ENCODE measurements at places on chromosomes 11 and 22.
A peak's percentile ranks its signal among the peaks of the same experiment; 100 is the strongest.

DNA sequence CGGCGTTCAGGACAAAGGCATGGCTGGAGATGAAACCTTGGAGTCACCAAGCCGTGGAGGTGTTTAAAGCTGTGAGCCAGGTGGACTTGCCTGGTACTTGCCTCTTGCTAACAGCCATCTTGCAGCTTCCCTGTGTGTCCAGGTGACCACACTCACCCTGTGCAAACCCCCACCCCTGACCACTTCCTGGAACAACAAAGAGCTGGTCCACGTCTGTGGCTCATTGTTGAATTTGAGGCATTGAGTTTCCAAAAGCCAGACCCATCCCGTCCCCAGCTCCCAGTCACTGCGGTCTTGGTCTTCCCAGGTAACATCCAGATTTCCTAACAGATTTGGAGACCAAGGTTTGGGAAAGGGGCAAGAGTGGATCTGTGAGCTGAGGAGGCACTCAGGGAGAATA, 18.5 kb downstream of the DHCR7 start:
- DNase-seq: no peak

- DNase-seq: no peak
Observed at GRCh38 chr11:9573775-9574621, 528 bp downstream of the WEE1 start.

DNA sequence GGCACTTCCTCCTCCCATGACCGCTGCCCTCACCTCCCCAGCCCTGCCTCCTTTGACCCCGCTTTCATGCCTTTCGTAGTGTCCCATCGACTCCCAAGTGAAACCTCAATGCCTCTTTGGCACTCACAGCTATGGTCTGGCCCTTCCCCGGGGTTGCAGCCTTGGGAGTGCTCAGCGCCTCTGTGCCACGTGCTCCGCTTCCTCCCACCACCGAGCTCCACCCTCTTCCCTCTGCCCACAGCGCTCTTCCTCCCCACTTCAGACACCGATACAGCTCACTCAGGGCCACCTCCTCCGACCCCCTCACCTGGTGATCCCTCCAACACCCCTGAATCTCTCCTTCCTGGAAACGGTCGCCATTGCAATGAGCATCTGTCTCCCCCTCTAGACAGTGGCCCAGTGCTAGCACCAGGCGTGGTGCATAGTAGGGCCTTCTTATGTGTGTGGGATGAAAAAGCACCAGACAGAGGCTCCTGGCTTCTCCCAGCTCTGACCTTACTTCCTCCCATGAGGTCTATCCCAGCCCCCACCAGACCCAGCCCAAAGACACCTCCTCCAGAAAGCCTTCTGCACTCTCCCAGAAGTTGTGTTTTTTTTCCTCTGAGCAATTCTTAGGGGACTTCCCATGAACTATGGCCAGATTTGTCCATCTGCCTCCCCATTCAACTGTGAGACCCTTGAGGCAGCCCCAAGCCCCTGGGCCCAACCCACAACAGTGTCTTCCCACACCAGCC, 16.4 kb upstream of the SCGB1A1 start:
- DNase-seq: peak; percentile 58

DNA sequence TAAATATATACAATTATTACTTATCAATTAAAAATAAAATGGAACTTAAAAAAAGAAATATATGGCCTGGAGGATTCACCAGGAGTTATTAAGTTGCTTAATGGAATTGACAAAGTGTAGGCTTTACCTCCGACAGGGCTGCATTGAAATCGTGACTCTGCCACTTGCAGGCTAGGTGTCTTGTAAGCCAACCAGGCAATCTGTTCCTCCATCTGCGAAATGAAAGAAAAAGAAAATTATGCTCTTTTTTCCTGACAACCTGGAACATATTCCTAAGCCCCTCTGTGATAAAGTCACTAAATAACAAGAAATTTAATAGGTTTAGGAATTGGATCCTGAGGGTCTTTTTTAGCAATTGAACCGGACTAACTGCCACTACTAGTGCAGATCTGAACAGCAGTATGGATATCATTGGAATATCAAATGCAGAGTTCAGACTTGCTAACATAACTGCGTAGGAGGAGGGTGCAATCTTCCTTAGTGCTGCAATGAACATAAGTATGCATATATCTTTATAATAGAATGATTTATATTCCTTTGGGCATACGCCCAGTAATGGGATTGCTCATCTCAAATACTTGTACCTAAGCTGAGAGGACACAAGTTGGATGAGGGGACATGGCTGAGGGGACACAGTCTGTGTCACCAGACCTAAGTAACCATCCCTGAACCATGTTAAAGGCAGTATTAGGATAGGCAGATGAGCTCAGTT, 42.5 kb upstream of the CEP126 start:
- no peak for DNase-seq

DNA sequence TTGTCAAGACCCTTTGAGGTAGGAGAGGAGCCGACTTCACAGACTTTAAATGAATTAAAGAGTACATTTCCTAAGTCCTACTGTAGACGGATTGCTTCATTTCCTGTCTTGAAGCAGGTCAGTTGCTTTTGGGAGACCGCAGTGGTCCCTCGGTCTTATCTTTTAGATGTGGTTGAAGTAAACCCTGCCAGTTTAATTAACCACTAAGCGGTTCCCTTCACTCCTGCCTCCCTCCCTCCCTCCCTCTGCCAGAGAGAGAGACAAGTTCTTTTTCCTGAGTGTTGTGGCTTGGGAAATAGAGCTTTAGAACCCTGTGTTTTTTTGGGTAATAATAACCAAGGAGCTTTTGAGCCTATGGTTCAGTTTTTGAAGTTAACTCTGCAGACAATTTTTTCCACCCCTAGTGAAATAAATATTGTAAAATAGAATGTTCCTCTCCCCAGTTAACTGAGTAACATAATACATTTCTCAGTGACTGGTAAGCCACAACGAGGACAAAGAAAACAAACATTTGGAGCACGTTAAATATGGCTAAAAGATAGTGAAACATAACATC, 147.5 kb downstream of the LDLRAD3 start:
- DNase-seq: no peak

DNA sequence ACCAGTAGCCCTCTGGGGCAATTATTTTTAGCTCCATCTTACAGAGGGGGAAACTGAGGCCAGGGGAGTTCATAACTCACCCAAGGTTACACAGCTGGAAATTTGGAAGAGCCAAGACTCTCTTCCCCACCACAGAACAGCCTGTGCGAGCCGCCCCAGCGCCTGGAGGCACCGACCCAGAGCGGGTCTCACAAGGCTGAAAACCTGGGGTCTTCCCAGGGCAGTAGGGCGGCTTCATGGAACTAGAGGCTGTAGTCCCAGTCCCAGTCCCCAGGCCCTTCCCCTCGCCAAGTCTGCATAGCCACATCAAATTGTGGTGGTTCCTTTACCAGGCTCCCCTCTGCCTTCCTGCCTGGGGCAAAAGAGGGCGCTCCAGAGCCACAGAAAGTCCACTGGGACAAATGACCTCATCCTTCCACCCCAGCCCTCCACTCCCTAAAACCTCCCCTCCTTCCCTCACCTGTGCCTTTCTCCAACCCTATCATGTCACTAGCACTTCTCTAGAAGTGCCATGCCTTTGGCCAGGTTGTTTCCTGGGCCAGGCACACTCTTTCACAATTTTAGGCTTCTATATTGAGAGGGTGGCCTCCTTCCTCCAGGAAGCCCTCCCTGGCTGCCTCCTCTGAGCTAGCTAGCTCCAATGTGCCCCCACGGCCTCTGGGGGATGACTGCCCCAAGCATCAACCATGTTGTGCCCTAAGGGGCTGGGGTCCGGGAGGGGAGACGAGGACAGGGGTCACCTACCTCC, 15.2 kb upstream of the CDC42EP1 start:
- peak; percentile 54 for DNase-seq

GRCh38 chr11:89477175-89477574, 14.0 kb downstream of the NOX4 start:
- no peak for DNase-seq

GRCh38 chr11:128244871-128245270, 342.5 kb downstream of the ETS1 start:
- no peak for DNase-seq

DNA sequence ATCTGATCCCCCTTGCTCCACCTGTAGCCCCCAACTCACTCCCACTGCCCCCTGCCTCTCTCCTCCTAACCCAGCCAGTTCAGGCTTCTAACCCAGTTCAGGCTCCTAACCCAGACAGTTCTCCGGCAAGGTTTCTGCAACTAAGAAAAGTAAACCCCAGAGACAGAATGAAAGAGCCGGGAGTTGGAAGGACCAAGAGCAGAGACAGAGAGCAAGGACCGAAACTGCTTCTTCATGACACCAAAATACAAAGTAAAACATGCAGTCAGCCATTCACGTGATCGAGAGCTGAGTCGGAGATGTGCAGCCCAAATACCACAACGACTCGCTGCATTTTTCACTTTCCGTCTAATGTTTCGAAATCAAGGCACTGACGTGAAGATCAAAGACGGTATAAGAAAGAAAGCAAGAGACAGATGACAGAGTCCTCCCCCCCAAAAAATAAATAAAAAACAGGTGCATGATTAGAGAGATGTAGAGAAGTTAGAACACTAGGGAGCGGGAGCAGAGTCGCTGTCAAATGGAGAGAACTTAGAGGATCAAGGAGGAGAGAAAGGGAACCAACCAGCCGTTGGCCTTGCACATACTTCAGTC, 884 bp downstream of the IL10RA start:
- DNase-seq: peak; percentile 83

GRCh38 chr11:96035031-96035739, 111.3 kb upstream of the MTMR2 start:
- no peak for DNase-seq

- DNase-seq: no peak
Observed at GRCh38 chr22:17817079-17817478, 42.8 kb upstream of the BID start.

- DNase-seq: no peak
Observed at GRCh38 chr11:95531116-95531515, 258.5 kb downstream of the FAM76B start.

DNA sequence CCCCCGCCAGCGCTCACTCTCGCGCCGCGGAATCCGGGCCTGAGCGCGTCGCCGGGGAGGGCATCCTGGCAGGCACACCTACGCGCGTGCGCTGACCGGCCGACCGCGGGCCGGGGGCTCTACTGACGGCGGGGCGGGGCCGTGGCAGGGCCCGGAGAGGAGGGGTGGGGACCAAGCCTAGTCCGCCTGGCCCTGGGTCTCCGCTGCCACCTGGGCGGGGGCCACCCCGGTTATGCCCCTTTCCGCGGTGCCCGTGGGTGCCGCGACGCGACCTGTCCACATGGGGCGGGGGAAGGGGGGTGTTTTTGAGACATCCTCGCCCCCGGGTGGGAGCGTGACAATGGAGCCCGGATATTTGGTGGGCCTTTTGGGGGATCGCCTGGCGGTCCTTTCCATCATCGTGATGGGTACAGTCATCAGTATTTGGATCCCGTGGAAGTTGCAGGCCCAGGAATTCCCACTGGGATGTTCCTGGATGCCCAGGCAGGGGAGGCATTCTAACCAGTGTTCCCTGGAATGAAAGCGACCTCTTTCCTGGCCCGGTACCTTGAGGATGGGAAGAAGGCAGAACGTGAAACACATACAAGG, 2.2 kb downstream of the NCAM1 start:
- DNase-seq: no peak

GRCh38 chr22:42937164-42937843, 77.6 kb downstream of the PACSIN2 start:
- peak; percentile 39 for DNase-seq

- no peak for DNase-seq
Observed at GRCh38 chr11:113202431-113202830, 112.0 kb upstream of the TTC12 start.

GRCh38 chr11:108672786-108673185, 7.9 kb downstream of the DDX10 start:
- no peak for DNase-seq

- DNase-seq: no peak
Observed at GRCh38 chr11:33734441-33735270, 1.6 kb downstream of the CD59 start.

DNA sequence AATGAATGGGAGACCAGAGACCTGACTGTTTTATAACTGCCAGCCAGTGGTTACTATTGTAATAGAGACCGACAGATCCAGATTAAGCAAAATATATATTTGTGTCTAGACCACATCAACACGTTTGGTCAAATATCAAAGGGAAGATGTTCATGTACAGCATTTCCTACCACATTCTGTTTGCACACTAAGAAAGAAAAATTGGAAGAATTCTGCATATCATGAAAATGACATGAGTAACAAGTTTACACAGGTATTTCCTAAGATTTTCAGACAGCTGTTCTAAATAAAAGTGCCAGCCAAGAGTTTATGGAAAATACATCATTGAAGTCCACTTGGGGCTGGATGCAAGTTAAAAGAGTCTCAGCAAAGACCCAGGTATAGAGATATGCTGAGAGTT, 145.5 kb upstream of the ANO3 start:
- no peak for DNase-seq

DNA sequence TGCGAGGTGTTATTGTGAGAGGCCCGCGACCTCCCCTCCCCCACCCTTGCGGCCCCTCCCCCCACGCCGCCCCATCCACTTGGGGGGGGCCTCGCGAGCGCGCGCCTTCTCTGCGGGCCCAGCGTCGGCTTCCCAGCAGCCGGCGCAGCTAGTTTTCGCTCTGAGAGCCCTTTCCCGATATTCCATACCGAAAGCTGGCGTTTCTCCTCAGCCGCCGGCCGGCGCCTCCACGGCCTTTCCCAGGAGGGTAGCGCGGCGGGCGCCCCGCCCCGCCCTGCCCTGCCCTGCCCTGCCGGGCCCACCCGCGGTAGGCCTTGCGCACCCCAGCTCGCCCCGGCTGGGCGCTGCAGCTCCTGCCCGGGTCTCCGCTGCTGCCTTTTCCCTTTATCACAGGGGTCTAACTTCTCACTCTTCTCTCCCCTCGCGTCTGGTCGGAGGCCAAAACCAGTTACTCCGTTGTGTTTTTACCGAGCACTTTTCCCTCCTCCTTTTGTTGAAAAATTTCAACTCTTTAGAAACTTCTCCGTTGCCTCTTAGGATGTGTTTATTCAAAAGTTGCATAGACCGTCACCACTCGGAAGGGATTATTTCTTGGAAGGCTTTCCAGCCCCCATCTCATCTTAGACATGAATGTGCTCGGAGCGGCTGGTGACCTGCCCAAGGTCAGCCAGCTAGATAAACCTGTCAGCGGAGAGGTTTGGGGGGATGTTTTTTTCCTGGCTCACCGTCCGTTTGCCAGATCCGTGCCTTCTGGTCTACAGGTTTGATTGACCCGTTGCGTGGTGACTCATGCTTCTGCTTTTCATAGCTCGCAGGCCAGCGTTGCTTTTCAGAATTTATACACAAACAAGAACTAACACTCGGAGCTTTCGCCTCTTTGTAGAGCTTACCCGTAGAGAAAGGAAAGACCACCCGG, 648 bp downstream of the PAFAH1B2 start:
- peak; percentile 22 for DNase-seq

DNA sequence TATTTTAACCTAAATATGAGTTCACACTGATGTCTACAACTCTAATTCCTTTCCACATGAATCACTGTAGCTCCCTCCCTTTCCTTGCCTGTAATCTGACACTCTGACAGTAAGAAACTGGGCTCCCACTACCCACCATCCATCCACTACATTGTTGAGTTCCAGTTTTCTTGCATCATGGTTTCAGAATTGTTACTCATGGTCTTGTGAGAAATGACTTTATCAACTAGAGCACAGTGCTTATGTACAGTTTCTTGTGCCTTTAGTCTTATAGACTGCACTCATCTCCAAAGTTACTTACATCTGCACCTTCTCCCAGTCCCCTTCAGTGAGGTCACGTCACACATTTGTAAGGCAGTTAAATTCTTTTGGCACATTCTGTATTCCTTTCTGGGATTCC, 78.6 kb downstream of the RTL6 start:
- DNase-seq: no peak

Data from CD4-positive, alpha-beta T cell treated with Interleukin-2 at 100 ng/mL for 4 hours (primary cell).